ENCODE measurements at places on chromosomes 3 and 15.

DNA sequence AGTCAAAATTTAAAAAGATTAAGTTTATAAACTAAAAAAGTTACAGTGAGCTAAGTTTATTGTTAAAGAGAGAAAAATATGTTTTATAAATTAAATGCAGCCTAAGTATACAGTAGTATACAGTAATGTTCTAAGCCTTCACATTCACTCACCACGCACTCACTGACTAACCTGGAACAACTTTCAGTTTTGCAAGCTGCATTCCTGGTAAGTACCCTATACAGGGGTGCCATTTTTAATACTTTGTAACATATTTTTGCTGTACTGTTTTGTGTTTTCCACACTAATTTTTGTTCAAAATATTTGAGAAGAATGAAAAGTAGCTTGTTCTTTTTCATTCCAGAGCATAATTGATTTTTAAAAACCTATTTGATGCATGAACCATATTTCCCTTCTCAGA is 524.9 kb downstream of the RBMS3 start:
- no peak for DNase-seq

DNA sequence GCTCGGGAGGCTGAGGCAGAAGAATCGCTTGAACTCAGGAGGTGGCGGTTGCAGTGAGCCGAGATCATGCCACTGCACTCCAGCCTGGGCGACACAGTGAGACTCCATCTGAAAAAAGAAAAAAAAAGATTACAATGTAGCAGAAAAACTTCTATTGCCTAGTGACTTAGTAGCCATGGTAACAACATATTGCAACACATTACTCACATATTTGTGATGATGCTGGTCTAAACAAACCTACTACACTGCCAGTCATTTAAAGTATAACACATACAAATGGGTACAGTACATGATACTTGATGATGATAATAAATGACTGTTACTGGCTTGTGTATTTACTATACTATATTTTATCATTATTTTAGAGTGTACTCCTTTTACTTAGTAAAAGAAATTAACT is 125.6 kb downstream of the PLOD2 start:
- no peak for DNase-seq

DNA sequence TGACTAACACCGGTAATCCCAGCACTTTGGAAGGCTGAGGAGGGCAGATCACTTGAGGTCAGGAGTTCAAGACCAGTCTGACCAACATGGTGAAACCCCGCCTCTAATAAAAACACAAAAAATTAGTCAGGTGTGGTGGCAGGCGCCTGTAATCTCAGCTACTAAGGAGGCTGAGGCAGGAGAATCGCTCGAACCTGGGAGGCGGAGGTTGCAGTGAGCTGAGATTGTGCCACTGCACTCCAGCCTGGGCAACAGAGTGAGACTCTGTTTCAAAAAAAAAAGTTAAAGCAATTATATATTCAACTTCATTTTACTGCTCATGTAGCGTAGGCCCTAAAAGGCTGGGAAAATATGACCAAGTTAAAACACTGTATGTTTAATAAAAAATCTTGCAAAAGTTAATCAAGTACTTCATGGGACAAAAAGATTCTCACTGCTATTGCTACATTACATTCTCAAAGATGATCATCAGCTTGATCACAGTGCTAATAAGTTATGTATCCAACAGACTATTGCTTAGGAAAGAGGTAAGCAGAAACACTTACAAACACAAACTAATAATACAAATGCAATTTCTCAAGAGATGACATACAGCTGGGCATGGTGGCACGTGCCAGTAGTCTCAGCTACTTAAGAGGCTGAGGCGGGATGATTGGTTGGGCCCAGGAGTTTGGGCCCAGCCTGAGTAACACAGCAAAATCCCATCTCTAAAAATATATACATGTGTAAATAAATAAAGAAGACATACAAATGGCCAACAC is 2.7 kb downstream of the COPS2 start:
- DNase-seq, result no peak

DNA sequence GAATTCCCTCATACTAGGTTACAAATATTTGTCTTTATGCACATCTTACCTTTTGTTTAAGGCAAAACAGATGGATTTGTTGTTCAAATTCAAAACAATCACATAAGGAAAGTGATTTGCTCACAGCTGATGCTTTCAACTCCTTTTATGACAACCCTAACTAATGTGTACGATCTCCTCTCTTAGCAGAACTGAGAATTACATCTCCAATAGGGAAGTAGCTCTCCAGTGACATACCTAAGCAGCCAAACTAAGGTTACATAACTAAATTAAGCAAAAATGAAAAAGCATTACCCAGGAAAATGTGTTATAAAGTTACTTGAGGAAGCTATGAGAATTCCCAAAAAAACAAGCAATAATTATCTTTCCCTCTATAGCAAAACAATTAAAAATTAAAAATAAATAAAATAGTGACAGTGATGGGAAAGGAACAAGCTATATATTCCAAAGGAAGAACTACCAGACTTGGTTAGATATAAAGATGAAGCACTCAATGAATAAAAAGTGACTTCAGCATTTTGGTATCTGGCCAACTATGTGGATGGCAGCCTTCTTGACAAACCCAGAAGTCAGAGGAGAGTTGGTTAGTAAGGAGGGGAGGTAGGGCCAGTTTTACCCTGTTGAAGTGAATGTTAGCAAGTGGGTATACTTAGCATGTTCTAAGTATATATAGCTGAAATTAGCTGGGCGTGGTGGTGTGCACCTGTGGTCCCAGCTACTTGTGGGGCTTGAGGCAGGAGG is 32.4 kb downstream of the PEAK1 start:
- no peak for DNase-seq

- no peak for DNase-seq
Measured at GRCh38 chr3:170765419-170766078, 104.4 kb downstream of the RPL22L1 start.

DNA sequence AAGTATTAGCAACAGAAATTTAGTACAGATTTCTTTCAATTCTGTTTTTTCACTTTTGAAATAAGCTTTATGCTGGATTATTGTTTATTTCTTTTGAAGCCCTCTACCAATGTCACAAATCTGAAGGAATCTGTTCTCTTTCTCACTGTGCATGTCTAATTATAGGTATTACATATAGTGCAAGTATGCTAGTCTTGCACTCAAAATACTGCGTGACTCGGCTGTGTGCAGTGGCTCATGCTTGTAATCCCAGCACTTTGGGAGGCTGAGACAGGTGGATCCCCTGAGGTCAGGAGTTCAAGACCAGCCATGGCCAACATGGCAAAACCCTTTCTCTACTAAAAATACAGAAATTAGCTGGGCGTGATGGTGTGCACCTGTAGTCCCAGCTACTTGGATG is 95.8 kb upstream of the PLAAT1 start:
- DNase-seq, result no peak

- DNase-seq, result no peak
Measured at GRCh38 chr3:30951826-30952225, 57.4 kb upstream of the GADL1 start.

DNA sequence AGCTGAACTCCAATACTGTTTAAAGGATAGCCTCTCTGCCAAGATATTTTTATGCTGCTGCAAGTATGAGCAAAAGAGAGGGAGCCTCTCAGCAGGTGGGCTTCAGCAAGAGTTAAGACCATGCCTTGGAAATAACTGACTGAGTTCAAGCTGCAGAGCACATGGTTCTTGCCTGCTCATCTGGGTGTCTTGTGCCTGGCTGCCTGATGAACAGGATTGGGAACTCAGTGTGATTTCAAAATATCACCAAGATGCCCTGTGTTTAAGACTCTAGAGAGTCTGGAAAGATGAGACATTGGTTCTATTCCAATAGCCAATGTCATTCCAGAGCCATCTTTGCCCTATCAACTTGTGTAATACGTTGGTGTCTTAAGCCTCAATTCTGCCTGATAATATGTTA is 147.5 kb upstream of the VEPH1 start:
- no peak for DNase-seq

- no peak for DNase-seq
Measured at GRCh38 chr3:45337839-45338470, 50.4 kb upstream of the LARS2 start.
